ENCODE measurements at places on chromosomes 1 and 21.
A peak's percentile ranks its signal among the peaks of the same experiment; 100 is the strongest.

GRCh38 chr1:110489973-110490542, 28.9 kb downstream of the KCNA10 start:
- no peak for DNase-seq

DNA sequence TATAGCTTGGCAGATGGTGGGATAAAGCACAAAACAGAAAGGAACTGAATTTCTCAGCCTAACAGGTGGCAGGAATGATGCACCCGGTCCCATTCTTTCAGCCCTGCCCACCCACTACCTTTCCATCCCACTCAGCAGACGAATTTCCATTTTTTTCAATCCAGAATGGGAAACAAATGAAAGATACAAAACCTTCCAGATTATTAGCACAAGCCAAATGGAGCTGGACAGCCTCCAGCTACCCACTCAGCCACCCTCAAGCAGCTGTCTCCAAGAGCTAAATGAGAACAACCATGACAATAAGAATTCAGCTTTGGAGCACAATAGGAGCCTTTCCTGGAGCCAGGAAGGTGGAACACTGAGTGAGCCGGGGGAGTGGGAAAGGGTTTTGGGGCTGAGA, 96.3 kb upstream of the ST6GALNAC5 start:
- DNase-seq = no peak

DNA sequence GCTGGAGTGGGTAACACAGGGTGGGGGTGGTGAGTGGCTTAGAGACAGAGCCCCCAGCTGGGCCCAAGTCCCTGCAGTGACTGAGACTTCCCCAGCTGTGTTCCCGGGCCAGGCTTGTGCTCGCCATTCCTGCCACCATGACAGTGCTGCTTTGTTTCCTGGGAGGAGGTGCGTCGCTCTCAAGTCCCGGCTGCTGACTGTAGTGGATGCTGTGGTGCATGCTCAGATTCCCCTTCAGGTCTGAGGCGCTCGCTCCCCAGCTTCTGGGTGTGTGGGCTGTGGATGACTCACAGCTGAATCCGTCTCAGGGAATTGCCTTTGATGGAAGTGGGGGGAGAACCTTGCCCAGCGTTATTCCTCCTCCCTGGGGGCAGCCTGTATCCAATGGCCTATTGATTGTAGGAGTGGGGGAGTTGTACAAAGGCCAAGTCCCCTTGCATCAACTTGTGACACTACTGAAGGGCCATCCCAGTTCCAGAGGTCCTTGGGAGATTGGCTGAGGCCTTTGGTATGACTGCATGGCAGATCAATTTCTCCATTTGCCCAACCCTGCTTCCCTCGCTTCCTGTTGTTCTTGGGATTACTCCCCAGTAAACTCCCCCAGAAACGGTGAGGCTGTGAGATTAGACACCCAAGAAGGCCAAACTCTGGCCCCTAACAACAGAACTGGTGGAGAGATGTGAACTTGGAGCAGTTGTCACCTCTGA, 17.8 kb upstream of the POU3F1 start:
- DNase-seq = peak; percentile 68

DNA sequence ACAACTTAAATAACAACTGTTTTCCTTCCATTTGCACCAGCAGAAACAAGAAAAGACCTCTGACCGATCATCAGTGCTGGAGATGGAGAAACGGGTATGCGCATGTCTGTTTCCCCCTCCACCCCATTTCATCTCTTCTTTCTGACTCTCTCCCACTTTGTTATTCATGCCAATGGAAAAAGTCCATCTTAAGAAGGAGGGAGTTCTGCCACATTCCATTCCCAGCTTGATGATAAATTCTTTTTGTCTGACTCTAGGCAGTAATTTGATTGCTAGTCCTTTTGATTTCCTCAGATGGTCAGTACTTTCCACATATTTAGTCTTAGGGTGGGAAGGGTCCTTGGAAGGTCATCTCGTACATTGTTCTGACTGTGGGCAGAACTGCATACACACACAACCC, 142.5 kb downstream of the SYT2 start:
- DNase-seq = peak; percentile 35

- DNase-seq = no peak
Measured at GRCh38 chr1:30742300-30742962, 15.1 kb downstream of the LAPTM5 start.

GRCh38 chr1:78370779-78371482, 119.8 kb upstream of the PTGFR start:
- no peak for DNase-seq

DNA sequence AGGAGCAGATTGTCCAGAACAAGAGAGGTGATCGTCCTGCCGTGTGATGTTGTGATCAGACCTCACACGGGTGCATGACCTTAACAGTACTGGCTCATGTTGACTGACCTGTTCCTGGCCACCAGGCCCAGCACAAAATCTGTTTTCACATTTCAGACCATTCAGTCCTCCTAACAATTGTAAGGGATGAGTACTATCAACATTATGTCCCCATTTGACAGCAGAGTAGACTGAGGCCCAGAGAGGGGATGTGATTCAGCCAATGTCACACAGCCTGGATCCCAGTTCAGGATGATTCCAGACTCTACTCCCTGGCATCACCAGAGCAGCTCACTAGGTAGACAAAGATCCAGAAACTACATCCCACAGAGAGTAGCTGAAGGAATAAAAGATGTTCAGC, 7.4 kb upstream of the TAS1R2 start:
- DNase-seq = no peak

DNA sequence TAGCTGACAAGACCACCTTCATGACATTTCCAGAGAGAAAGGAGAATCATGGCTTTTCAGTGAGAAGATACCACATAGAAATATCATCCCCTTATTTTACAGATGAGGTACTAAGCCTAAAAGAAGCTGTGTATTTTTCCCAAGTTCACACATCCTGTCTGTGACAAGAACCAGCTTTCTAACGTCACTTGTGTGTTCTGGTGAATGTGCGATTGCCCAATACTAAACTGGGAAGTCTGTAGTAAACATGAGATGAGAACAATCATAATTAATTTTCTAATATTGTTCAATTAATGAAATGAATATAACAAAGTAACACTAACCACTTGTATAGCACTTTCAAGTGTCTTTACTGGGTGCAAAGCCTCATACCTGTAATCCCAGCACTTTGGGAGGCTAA, 46.0 kb downstream of the PTGER3 start:
- DNase-seq = no peak

- no peak for DNase-seq
Measured at GRCh38 chr1:57620605-57621004, 196.7 kb upstream of the DAB1 start.

DNA sequence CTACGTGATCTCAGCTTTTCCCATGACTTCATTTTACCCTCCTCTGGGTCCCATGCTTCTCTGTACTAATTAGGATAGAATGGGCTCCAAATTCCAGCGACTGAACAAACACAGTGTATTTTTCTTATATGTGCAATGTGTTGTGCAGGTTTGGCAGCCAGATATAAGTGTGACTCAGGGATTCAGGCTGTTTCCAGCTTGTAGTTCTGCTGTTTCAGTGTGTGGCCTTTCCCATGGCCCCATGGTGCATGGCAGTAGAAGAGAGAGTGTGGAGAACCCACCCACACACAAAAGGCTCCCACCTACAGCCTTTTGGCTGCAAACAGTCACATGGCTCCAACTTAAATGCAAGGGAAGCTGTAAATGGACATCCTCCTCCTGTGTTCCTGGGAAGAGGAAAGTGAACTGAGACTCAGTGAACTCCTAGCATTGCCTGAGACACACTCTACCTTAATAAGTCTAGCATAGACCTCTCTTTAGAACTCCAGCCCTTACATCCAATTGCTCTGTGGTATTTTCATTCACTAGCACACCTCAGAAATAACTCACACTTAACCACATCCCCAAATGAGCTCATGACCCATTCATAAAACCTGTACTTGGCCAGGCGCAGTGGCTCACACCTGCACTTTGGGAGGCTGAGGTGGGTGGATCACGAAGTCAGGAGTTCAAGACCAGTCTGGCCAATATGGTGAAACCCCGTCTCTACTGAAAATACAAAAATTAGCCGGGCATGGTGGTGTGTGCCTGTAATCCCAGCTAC, 58.7 kb downstream of the KIAA0040 start:
- no peak for DNase-seq

GRCh38 chr1:44405798-44406736, 1.0 kb downstream of the RNF220 start:
- no peak for DNase-seq

DNA sequence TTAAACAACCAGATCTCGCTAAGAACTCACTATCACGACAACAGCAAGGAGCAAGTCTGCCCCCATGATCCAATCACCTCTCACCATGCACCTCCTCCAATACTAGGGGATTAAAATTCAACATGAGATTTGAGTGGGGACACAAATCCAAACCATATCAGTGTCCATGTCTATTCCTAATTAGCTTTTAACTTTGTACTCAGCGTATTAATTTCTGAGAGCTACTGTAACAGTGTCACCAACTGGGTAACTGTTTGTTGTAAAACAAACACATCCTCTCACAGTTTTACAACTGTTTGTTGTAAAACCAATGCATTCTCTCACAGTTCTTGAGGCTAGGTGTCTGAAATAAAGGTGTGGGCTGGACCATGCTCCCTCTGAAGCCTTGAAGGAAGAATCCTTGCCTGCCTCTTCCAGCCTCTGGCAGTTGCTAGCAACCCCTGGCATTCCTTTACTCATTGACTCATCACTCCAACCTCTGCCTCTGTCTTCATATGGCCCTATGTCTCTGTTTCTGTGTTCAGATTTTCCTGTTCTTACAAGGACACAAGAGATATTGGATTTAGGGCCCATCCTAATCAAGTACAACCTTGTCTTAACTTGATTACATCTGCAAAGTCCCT, 121.2 kb downstream of the LTN1 start:
- no peak for DNase-seq

GRCh38 chr1:6241887-6242740, 1.9 kb upstream of the HES3 start:
- DNase-seq = no peak

GRCh38 chr1:116770625-116771024, 16.4 kb downstream of the CD2 start:
- no peak for DNase-seq

DNA sequence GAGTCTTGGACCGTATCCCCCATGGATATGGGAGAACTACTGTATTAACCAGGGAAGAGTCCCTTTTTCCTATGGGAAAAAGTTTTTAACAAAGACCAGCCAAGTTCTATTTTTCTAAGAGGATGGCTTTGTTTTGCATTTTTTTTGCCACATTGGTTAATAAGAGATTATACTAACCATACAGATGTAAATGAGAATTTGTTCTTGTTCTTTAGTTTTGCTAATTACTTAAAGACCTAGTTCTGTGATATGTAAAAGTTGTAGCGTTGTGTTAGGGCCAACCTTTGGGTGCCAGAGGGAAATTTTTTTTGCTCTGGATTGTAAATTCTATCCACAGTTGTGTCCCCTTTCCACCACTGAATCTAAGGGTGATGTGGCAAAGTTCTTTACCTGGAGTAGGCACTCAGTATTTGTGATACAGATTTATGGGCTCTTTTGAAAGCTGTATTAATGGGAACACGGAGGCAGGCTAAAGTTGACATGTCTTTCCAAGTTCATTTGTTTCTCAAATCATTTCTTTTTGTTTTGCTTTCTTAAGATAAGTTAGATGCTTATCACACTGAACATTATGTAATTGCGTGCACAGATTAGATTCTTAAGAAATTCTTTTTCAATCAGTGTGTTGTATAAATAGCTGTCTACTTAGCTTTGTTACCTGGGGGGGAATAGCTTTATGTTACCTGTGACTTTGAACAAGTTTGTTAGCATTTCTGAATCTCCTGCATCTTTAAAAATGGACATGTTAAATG, 2.9 kb downstream of the SOAT1 start:
- DNase-seq = no peak

GRCh38 chr1:114081437-114082303, 72.0 kb downstream of the SYT6 start:
- DNase-seq = no peak

DNA sequence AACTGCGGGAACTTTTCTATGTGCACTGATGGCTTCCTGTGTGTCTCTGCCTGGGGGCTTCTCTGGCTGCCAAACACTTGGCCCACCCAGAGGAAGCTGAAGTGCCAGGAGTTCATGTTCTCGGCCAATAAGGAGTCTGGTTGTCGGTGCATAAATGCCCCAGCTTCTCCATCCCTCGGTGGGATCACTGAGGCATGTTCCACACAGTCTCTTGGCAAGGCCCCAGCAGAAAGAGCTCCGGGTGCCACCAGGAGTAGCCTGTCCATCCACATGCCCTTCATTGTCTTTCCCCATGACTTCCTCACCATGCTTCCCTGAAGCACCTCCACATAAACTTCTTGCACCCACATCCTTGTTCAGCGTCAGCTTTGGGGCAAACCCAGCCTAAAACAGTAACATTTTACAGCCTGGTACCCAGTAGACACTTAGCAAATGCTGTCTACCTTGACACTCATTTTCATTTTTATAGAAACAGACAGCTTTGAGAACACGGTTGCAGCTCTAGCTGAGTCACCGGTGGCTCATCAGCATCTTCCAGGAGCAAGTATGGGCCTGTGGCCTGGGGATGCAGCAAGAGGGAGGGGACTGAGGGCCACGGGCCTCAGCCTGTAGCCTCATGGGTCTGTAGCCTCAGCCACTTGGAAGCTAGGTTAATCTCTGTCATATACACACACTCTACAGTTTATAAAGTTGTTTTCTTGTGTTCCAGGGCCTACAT, 14.8 kb upstream of the CDCP2 start:
- peak; percentile 37 for DNase-seq

DNA sequence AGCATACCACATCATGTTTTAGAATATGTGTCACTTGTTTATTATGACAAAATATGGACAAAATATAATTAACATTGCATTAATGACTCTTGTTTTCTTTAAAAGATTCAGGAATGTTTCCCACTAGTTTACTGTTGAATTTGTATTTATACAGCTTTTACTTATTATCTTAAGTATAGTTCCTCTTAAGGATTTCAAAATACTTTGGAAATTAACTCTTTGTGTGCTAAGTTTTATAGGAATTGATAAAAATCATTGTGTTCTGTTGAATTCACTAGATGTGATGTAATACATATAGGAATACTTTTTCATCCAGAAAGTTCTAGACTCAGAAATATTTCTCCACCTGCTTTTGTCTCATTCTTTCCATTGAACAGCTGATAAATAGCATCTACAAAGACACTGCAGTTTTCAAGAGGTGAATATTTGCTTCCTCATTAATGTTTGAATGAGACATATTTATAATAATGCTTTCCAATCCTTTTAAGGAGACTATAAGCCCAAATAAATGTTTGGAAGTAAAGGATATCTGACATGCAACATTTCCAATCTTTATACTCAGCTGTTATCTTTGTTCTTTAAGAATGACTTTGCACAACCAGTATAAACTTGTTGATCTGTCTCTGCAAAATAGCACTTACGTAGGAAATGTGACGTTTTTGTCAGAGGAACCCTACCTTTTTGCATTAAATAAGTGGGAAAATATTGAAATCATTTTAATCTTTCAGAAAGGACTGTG, 38.4 kb upstream of the SAMSN1 start:
- no peak for DNase-seq

- DNase-seq = no peak
Measured at GRCh38 chr21:28975397-28975796, 17.3 kb downstream of the LTN1 start.

DNA sequence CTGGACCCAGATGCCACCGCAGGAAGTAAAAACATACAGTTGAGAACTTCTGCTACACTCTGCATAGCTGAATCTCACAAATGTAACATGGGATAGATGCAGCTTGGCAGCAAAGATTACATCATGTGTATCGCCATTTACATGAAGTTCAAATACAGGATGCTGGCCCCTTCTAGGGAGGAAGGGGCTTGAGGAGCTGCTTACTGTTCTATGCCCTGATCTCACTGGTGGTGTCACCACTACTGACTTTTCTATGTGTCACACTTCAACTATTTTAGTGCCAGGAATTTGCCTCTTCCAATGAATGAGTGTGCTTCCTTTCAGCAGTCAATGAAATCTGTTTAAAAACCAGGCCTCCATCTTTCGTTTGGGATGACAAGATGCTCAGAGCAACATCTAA, 31.1 kb downstream of the MRAP start:
- no peak for DNase-seq

Data from HTR-8/SVneo (cell line).